Stomach (tissue), 19 donors: ENCODE measurements at places on chromosomes 12 and 14. TPM values are rescaled to one million over a fixed set of nuclear protein-coding genes. Genes with fewer than 3 reads are reported as not detected.

Gene ARHGEF25
- total RNA-seq: 18.7 TPM

- peaks cover 45% of the 10 kb centered on the region for H3K27me3 ChIP-seq
- H3K4me1 ChIP-seq: peaks cover 41% of the 10 kb centered on the region
- no peak for DNase-seq
- H3K27ac ChIP-seq: no peak overlapping the region
Measured at GRCh38 chr12:113151655-113152054, 2.1 kb downstream of the CFAP73 start.

GRCh38 chr14:58815794-58816193 is 178.0 kb downstream of the DACT1 start:
- no peak for DNase-seq
- no peaks in the 10 kb centered on the region for H3K36me3 ChIP-seq
- H3K27me3 ChIP-seq: no peaks in the 10 kb centered on the region
- no peaks in the 10 kb centered on the region for H3K4me1 ChIP-seq
- H3K27ac ChIP-seq: no peak overlapping the region

GRCh38 chr12:62332598-62332997 is 72.4 kb downstream of the USP15 start:
- no peaks in the 10 kb centered on the region for H3K27me3 ChIP-seq
- H3K27ac ChIP-seq: no peak overlapping the region
- H3K36me3 ChIP-seq: peaks cover 17% of the 10 kb centered on the region

DNA sequence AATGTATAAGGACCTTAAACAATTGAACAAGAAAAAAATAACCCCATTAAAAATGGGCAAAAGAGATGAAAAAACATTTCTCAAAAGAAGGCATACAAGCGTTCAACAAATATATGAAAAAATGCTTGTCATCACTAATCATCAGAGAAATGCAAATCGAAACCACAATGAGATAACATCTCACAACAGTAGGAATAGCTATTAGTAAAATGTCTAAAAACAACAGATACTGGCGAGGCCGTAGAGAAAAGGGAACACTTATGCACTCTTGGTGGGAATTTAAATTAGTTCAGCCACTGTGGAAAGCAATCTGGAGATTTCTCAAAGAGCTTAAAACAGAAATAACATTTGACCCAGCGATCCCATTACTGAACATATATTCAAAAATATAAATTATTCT is 769.8 kb upstream of the MGAT4C start:
- no peaks in the 10 kb centered on the region for H3K27me3 ChIP-seq
- no peak for DNase-seq

DNA sequence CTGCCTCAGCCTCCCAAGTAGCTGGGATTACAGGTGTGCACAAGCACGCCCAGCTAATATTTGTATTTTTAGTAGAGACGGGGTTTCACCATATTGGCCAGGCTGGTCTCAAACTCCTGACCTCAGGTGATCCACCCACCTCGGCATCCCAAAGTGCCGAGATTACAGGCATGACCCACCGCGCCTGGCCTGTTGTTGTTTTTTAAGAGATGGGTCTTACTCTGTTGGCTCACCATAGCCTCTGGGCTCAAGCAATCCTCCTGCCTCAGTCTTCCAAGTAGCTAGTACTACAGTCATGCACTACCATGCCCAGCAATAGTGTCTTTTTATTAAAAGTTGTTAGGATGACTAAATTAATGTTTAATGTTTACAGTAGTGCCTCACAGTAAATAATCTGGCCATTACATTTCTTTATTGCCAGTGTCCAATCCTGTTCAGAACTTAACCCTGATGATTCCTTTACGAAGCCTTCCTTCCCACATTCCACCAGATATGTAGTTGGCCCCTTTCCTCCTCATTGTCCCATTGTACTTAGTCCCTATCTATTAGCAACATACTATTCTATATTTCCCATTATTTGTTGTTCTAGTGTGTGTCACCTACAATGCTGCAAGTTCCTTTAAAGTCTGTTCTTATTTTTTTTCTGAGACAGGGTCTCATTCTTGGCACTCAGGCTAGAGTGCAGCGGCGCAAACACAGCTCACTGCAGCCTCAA is 8.8 kb upstream of the SMARCC2 start:
- no peaks in the 10 kb centered on the region for H3K36me3 ChIP-seq
- no peaks in the 10 kb centered on the region for H3K4me1 ChIP-seq
- no peak overlapping the region for H3K4me3 ChIP-seq
- H3K27me3 ChIP-seq: no peaks in the 10 kb centered on the region

DNA sequence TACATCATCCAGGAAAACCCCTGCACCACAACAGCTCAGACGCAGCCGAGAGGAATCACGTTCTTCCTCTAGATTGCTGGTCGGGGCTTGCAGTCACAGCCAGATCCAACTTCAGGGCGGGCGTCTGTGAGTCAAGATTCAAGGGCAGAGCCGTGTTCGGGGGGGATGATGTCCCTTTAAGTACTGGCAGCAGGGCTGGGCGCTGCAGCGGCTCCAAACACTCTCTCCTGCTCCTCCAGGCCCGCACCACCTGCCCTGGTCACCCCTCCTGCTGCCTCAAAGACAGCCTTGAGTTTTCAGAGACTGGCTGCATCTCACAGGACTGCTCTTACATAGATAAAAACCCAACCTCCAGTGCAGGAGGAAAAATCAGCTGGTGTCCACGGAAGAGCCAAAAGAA is 68.3 kb downstream of the KDM2B start:
- H3K27me3 ChIP-seq: no peaks in the 10 kb centered on the region
- peaks cover 59% of the 10 kb centered on the region for H3K36me3 ChIP-seq
